ENCODE measurements at places on chromosomes 13 and 19.

DNA sequence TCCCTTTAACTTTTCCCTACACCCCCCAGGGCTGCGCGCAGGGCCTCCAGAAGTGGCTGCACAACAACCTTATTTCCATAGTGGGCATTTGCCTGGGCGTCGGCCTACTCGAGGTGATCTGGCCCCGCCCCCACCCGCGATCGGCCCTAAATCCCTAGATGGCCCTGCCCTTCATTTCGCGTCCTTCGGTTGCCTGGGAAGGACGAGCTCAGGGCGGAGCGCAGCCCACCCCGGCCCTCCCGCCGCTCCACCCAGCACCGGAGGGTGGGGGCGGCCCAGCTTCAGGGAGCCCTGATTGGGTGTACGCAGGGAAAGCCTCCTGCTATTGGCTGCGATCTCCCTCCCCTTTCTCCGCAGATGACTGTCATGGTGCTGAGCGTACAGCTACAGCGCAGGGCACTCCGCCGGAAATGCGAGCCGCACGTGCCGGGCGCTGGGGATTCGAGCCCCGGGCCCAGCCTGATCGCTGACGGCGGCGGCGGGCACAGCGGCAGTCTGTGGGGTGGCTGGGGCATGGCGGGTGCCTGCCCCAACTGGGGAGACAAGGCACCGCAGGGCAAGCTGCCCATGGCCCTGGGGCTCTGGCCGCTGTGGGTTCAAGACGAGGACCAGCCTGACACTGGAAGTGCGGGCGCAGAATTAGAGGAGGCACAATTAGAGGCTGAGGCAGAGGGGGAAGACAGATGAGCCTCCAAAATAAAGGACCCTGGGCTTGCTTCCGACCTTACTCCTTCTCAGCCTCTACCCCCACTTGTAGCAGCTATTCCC lies 4.3 kb downstream of the CD37 start:
- DNase-seq: no peak

- no peak for DNase-seq
These were observed 51.6 kb downstream of the USP12 start for GRCh38 chr13:27120011-27120410.

GRCh38 chr13:111460548-111461444 lies 140.4 kb downstream of the TEX29 start:
- no peak for DNase-seq

DNA sequence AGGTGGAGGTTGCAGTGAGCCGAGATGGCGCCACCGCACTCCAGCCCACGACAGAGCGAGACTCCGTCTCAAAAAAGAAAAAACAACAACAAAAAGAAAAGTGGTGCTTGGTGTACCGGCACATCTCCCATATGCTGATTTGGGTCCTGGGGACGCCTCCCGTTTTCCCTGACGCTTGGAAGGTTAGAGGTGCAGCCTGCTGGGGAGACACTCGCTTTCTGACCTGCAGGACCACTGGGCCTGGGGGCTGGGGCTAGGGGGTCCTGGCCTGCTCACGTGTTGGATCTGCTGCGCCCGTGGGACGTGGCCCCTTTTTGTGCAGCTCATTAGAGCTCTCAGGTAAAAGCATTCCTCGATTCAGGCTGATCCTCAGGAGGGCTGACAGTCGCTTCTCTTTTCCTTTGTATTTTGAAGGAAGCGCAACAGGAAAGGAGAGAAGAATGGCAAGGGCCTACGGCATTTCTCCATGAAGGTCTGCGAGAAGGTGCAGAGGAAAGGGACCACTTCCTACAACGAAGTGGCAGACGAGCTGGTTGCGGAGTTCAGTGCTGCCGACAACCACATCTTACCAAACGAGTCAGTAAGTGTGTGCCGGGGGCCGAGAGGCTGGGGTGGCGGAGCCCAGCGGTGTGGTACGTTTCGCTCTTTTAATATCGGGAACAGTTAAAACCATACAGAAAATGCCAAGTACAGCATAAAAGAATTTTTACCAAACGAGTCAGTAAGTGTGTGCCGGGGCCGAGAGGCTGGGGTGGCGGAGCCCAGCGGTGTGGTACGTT lies 25.1 kb downstream of the ATP4B start:
- no peak for DNase-seq

DNA sequence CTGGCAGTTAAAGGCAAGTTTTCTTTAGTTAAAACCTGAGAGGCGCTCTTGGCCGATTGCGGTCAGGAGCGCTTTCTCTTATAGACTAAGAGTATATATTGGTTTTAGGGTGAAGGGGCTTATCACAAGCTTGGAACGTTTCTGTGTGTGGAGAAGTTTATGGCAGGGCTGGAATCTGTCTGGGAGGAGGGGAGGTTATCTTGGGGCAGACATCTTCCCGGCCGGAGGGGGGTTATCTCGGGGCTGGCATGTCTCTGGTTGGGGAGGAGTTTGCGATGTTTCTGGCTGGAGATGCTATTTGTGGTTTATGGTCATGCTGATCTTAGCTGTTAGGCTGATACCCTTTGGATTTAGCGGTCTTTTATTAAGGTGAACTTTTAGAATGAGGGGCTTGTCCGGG lies 18.3 kb downstream of the KDM4B start:
- DNase-seq: no peak

DNA sequence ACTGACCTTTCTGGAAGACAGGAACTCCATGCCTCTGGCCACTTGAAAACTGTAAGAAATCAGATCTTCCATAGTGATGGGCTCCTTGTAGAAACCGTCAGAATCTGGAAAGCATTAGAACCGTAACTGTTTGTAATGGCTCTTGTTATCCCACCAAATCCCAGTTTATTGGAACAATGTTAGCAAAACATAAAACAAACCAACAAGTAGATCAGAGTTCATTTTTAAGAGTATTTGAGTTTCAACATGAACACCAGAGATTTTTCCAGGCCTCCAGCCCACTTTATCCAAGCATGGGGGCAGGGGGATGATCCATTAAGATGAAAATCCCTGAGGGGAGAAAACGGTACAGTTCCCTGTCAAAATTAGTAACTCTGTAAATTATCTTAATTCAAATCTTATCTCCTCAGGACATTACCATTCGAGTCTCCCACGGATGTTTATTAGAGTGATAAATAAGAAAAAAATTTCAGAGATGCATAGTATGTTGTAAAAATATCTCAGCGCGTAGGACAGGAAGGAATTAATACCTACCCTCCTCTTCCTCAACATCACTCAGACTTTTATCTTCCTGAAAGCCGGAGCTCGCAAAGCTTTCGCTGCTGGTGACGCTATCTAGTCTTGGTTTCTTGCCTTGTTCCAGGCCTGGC lies 172.5 kb downstream of the FLT1 start:
- no peak for DNase-seq

- no peak for DNase-seq
These were observed 393.0 kb upstream of the TSHZ3 start for GRCh38 chr19:31742249-31742648.

DNA sequence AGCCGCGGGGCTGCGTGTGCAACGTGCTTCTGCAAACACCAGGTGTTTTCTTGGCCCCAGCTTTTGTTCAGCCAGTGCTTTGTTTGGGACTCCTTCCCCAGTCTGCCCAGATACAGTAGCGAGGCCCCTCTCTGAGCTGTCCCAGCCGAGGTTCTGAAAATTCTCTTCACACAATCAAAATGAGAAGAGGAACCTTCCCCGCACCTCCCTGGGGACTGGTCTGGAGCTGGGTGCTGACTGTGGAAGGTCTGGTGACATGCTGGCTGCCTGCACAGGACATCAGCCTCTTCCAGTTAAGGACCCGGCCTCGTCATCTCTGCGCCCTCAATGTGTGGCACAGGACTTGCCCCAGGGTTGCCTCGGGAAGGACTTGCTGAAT lies 4.2 kb downstream of the ATP4A start:
- DNase-seq: no peak

- no peak for DNase-seq
These were observed 166.9 kb downstream of the SLC7A1 start for GRCh38 chr13:29428310-29429181.

- DNase-seq: no peak
These were observed 776.0 kb downstream of the DACH1 start for GRCh38 chr13:71090990-71091389.

GRCh38 chr19:719636-720344 lies 11.1 kb downstream of the PALM start:
- DNase-seq: no peak

GRCh38 chr13:106573868-106574267 lies 5.9 kb upstream of the ARGLU1 start:
- no peak for DNase-seq

DNA sequence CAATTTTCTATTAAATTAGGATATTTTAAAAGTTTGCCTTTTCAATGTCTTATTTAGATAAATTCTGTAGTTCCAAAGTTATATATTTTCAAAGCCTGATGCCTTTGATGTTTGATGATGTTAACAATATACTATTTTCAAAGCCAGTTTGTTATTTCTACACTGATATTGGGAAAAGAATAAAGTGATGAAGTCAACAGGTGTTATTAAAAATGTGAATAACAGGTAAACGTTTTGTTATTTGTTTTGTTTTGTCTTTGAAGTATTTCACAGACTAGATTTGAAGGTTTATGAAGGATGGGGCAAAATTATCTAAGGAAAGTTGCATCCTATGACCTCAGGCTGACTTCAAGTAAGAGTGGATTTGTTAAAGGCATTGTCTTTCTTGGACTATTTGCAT lies 33.1 kb upstream of the ZNF420 start:
- no peak for DNase-seq

- no peak for DNase-seq
These were observed 6.3 kb upstream of the RFX1 start for GRCh38 chr19:14012378-14012915.

GRCh38 chr19:15081911-15082310 lies at the start of gene OR1I1:
Gene OR1I1, plus strand, starts transcription at chr19:15082211. Its CDS starts 4,855 bp downstream, at chr19:15087066.
- DNase-seq: no peak

DNA sequence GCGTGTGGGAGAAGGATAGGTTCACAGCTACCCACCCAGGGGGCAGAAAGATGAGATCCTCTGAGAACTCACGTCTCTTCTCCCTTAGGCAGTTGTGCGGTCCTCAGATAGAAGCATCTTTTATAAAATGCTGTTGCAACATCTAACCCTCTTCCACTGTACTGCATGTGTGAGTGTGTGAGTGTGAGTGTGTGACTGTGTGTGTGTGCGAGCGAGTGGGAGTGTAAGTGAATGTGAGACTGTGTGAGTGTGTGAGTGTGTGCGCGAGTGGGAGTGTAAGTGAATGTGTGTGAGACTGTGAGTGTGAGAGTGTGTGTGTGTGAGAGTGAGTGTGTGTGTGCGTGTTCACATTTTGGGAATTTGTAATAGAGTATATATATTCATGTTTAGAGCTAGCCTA lies 55.6 kb upstream of the F7 start:
- DNase-seq: no peak

DNA sequence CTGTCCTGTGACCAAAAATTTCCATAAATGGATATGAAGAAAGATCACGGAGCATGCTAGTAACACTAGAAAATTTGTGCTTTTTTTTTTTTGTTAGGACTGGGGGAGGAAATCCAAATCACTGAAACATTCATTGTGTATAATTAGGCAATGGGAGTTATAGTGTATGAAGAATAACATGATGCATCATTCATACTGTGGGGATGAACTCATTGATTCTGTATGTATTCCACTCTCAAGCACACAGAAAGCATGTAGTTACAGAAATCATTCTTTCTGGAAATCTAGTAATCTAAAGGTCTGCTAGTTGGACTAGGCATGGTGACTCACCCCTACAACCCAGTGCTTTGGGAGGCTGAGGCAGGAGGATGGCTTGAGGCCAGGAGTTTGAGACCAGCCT lies 749.7 kb downstream of the DIAPH3 start:
- DNase-seq: no peak

GRCh38 chr13:44484562-44485138 lies 91.5 kb downstream of the TSC22D1 start:
- no peak for DNase-seq

DNA sequence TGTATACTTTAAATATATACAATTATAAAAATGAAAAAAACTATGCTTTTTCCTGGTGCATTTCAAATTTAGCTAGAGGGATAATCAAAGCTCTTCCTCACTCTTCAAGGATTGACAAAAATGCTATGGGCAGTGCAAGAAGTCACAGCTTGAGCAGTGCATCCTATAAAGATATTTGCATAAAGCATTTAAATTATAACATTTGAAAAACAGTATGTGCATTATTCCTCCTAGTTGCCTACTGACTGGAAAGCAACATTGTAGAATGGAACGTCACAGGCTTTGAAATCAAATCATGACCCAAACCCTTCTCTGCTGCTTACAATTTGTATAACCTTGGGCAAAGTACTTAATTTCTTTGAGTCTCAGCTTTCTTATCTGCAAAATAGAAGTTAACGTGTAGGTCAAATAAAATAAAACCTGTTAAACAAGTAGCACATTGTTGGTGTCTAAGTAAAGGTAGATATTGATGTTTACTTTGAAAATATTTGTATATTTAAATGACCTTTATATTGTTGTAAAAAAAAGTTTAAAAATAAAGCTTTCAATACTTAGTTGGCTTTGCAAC lies 9.2 kb upstream of the KLHL1 start:
- DNase-seq: no peak

DNA sequence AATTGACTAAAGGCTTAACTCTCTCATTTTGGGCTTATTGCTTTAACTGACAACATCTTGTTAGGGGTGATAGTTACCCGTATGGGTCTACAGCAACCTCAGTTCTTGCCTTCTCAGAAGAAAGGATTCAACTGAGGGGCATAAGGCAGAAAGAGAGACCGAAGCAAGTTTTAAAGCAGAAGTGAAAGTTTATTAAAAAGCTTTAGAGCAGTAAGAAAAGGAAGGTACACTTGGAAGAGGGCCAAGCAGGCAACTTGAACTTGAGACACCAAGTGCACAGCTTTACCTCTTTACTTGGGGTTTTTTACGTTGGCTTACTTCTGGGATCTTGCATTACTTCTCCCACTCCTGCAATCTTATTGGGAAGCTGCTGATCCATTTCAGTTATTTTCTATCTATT lies 246.9 kb upstream of the PRR20A start:
- DNase-seq: no peak

GRCh38 chr13:25248071-25248470 lies 39.2 kb downstream of the MTMR6 start:
- DNase-seq: no peak

- DNase-seq: no peak
These were observed 280.8 kb downstream of the DCT start for GRCh38 chr13:94198681-94199080.

DNA sequence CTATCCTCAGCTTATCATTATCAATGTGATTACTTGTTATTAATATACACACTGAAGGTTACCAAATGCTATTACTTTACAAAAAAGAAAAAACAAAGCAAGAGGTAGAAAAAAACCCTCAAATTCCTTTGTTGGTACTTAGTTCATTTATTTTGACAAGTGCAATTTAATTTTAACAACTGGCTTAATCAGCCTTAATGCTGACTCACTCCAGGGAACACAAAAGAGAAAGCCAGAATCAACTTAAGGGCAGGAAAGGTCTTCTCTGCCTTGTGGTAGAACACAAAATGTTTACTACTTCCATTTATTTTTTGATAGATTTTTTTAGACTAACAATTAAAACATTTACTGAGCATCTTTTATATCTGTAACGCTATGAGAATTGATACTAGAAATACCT lies 417.1 kb downstream of the PCDH17 start:
- no peak for DNase-seq

DNA sequence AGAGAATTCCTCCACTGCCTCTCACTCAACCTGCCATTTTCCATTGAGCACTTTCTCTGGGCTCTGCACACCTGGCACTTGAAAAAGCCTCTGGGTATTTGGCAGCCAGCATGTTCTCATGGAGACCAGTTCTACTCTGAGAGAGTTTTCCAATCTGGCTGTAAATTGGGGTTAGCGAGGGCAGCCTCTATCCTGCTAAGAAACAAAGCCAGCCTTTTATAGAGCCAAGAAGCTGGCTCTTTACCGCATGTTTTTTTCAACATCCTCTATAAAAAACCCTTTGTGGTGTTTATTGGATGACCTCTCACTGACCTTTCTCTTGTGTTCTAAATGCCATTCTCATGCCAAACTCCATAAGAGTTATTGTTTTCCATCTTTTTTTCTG lies 52.6 kb upstream of the RCBTB2 start:
- DNase-seq: no peak

Measured in stimulated activated CD8-positive, alpha-beta memory T cell treated with anti-CD3 and anti-CD28 coated beads, Interleukin-15, amount 100 ng/mL, for 4 hours (primary cell).